NAMALWA (cell line): ENCODE measurements at places on chromosomes 7 and 10.

DNA sequence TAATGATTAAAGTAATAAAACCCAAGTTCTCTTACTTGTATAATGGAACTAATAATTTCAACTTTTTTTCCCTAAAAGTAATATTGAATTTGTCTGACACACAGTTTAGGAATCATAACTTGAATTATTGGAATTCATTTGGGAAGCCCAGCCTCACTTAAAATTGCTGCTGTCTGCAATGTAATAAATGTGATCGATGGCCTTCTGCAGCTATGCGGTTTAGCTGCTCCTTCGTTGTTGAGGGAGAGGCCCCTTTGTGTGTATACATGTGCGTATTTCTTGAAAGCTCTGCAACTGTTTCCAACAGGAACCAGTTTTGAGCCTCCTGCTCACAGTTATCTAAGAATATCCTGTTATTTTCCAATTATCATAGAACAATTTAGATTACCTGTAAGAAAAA lies 152.5 kb downstream of the AKR1D1 start:
- DNase-seq = no peak

DNA sequence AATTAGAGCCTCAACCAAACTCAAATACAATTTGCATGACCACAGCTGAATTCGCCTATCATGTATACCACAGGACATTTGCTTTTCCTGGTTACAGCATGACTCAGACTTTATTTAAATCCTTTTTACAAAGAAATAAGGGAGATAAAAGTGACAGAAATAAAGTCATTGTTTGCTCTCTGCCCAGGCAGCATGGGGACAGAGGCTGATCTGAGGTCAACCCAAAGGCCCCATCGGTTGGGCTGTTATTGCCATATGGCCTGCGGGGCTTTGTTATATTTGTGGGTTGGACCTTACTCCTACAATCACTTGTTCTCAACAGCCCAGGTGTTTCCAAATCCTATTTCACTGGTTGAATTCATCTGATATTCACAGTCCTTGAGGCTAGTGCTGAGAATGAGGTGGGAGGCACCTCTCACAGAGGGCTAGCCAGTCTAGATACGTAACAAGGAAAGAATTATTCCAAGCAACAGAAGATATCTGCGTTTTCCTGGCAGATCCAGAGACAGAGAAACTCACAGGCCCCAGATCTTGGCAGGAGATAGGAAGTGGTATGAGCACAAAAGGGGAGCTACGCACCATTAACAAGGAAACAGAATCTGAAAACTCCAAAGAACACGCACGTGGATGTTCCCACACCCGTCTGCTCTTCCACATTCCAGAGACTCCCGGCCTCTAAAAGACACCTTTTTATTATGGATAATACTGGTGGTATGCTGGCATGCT lies 117.3 kb downstream of the HIPK2 start:
- no peak for DNase-seq

GRCh38 chr10:63767138-63767801 lies 246.1 kb downstream of the REEP3 start:
- DNase-seq = peak; percentile 48

GRCh38 chr10:82497439-82497838 lies 622.4 kb downstream of the NRG3 start:
- DNase-seq = no peak

- DNase-seq = no peak
Measured at GRCh38 chr10:78865931-78866717, 202.6 kb upstream of the ZMIZ1 start.

GRCh38 chr10:22681301-22681700 lies 33.1 kb downstream of the PIP4K2A start:
- no peak for DNase-seq

DNA sequence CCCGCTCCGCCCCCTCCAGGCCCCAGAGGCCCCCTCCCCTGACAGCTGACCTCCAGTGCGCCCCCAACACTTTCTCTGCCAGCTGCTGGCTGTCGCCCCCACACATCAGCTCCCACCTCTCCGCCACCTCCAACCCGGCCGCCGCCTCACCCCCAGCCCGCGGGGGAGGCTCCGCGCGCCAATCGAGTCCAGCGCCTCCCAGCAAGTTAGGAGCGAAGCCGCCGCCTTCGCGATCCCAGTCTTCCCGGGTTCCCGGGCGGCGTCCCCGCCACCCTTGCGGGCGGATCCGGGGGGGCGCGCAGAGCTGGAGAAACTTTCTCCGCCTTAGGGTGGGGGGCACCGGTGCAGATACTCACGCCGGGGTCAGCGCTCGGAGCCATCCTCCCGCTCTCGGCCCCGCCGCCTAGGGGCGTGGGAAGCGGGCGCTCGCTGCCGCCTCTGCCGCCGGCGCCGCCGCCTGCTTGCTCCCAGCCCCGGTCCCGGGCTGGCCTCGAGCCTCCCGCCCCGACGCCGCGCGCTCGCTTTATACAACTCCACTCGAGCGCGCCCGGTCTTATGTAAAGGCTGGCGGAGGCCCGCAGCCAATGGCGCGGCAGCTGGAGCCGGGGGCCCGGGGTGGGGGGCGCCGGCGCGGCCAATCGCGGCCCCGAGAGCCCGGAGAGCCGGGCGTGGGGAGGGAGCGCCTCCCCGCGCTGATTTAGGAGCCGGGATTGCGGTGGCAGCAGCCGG lies at the start of gene CRTAC1:
Gene CRTAC1, minus strand, starts transcription at position 529 of the 729 bp plus-strand sequence. Its CDS starts 149 bp downstream, at position 380.
- DNase-seq = no peak

GRCh38 chr10:14625192-14625631 lies 149.5 kb downstream of the FAM107B start:
- no peak for DNase-seq

DNA sequence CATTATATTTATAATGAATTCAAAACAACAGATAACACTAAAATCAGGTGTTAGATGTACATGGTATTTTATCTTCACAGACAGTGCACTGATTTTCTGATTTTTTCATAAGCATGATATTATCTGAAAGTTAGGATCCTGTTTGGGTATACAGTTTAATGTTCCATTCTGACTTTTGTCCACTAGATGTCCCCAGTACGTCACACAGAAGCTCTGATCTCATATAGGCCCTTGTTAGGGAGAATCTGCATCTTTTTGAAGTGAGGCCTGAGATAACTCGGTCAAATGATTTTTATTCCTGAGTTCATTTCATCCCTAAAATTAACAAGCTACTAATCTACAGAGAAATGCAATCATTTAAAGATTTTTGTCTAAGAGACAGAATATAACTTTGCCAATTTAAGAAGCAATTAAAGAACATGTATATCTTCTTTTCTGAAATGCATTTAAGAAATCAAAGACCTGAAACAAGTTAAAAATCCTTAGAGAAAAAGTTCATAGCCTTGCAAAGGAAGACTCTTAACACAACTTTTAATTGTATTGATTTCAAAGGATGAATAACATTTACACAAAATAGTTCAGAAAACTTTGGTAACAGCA lies 72.0 kb upstream of the TES start:
- peak; percentile 85 for DNase-seq

DNA sequence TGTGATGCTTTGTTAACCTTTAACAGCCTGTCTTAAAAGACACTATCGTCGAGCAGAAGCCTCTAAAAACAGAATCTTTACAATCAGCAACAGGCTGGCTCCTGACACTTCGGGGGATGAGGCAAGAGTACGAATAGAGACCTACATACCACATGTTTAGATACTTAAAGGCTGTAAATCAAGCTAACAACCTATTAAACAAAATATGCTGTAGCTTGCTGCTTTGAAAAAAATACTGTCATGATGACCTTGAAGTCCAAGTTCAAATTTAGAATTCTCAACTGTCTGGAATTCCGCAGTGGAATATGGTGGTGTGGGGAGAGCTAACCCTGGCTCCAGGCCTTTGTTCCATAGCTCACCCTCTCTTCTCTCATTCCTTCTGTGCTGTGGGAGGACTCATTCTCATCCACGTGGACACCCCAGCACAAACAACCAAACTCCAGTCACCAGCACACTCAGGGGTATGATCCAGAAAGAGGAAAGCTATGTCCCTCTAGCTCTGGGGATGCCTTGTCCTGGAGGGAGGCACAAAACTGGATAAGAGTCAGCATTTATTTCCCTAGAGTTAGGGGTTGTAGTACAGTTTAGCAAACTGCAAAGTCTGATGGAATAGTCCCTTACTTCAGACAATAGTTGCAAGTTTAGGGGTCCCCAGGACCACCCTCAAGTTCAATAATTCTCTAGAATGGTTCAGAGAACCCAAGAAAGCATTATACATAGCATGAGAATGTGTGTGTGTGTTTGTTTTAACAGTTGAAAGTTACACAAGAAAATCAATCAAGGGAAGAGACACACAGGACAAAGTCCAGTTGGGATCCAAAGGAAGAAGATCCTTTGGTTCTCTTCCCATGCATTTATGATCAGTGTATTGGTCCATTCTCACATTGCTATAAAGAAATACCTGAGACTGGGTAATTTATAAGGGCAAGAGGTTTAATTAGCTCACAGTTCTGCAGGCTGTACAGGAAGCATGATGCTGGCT lies 196.1 kb upstream of the SVIL start:
- DNase-seq = no peak

GRCh38 chr10:103192451-103193106 lies 493 bp downstream of the NT5C2 start:
- peak; percentile 84 for DNase-seq

- no peak for DNase-seq
Measured at GRCh38 chr7:31437250-31437865, 76.5 kb upstream of the ITPRID1 start.

DNA sequence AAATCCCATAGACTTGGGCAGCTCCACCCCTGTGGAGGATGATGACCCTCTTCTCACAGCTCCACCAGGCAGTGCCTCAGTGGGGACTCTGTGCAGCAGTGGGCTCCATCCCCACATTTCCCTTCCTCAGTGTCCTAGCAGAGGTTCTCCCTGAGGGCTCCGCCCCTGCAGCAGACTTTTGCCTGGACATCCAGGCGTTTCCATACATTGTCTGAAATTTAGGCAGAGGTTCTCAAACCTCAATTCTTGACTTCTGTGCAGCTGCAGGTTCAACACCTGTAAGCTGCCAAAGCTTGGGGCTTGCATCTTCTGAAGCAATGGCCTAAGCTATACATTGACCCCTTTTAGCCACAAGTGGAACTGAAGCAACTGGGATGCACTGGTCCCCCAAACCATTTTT lies 31.8 kb downstream of the NEUROG3 start:
- no peak for DNase-seq

- no peak for DNase-seq
Measured at GRCh38 chr10:3525832-3526449, 259.1 kb downstream of the KLF6 start.

DNA sequence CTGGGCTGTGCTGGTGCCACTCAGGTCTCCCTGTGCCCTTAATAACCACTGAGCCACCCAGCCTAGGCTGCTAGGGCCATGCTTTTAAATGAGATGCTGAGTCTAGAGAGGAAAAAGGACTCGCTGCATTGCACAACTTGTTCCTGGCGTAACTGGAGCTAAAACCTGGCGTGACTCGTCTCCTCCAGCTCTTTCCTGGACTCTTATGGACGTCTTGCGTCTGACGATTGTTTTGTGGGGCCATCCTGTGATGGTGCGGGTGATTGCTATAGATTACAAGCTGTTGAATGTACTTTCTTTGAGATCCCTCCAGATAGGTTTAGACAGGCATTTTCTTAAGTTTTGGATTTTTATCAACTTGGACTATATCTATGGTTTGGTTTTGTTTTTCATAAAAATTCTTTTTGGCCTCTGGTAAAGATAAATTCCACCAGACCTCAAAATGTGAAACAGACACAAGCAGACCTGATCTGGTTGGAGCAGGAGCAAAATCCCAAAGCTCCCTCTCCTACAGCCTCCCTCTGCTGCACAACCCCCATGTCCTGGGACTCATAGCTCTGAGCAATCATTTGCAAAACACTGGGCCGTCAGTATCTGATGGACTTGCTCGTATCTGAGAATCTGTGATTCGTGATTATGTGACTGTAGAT lies 230.3 kb downstream of the ARHGAP12 start:
- no peak for DNase-seq

DNA sequence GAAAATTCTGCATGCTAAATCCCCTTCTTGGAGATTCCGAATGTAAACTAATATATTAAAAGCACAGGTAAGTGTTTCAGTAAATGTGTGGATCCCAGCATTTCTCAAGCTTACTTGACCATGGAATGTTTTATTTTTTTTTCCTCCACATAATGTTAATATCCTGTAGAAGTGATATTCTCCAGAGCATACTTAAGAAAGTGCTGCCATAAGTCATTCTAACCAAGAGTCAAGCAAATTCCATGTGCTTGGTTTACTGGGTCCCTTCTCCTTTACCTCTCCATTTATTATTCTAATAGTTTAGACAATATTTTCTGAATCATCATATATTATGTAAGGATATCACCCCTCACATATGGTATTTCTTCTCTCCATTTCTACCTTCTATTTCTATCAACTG lies 266.9 kb upstream of the HPS1 start:
- DNase-seq = no peak

GRCh38 chr10:70682920-70683600 lies 10.8 kb downstream of the ADAMTS14 start:
- DNase-seq = no peak

- DNase-seq = no peak
Measured at GRCh38 chr7:3430588-3430987, 129.5 kb downstream of the SDK1 start.

DNA sequence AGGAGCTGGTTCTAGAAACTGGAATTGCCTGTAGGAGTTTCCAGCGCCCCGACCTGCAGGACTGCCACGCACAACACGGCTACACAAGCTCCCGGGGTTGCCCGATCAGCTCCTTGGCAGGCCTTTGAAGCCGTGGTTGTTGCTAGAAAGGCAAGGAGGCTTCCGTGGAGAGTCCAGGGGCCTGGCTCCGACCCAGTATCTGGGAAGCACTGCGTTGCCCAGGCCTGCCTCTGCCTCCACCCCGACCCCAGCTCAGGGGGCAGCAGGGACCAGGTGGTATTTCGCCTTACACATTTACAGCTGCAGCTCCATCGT lies 54.4 kb downstream of the PROSER2 start:
- DNase-seq = no peak

GRCh38 chr7:45704683-45705016 lies 130.5 kb downstream of the ADCY1 start:
- DNase-seq = no peak

DNA sequence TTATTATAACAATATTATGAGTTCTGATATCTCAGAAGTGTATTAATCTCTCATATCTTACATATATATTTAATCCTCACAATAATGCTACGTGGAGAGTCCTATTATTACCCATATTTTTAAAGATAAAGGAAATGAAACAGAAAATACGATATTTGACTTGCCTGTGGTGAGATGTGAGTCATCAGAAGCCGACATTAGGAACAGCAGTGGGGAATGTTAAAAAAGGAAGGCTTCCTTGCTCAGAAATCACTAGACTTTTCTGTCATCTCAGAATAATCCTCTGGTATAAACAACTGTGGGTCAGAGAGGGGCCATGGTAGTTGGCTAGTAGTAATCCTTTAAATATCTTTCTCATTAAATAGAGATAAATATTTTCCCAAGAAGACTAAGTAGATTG lies 402.3 kb upstream of the PCDH15 start:
- DNase-seq = no peak

GRCh38 chr10:31745612-31746376 lies 182.8 kb downstream of the ARHGAP12 start:
- no peak for DNase-seq
